ENCODE measurements at places on chromosomes 16 and 17.

GRCh38 chr17:60656499-60656898 lies 21.2 kb upstream of the BCAS3 start:
- DNase-seq = no peak

GRCh38 chr17:76263896-76264295 lies 1.3 kb upstream of the UBALD2 start:
- no peak for DNase-seq

GRCh38 chr17:2828397-2829038 lies 32.3 kb downstream of the RAP1GAP2 start:
- no peak for DNase-seq

GRCh38 chr17:46991617-46992016 lies 12.6 kb upstream of the RPRML start:
- no peak for DNase-seq

GRCh38 chr16:73383195-73383987 lies 335.5 kb upstream of the ZFHX3 start:
- no peak for DNase-seq

- no peak for DNase-seq
These were observed 623 bp downstream of the MBTPS1 start for GRCh38 chr16:84115919-84116719.

DNA sequence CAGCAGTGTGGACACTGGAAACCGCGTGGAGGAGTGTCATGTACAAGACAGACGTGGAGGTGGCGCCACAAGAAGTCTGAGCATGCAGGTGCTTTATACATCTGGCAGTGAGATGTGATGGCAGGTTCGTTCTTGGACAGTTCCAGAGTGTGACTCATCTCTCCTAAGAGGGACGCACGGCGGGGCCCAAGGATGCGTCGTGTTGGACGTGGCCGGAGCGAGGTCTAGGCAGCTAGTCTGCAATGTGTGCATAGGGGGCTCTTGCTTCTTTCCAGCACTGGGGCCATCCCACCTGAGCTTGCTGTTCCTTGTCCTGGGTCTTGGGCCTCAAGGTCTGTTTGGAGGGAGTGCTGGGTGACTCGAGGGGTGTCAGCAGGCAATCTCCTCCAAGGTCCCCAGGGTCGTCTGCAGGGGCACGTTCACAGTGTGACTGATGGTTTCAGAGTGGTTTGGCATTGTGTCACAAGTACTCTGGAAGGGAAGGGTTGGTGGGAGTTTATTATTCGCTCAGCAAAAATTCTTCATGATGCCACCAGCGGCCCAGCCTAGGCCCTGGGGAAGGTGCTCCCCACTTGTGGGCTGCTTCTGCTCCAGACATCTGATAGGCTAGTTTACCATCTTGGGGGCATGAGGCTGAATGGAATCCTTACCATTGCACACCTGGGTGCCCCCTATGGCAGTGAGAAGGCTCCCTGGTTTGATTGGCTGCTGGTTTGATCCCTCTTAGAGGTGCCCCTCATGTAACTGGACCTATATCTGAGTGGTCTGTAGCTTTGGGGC lies 22.1 kb downstream of the SPACA3 start:
- DNase-seq = no peak

GRCh38 chr17:58611331-58611730 lies 80.5 kb downstream of the TEX14 start:
- no peak for DNase-seq

DNA sequence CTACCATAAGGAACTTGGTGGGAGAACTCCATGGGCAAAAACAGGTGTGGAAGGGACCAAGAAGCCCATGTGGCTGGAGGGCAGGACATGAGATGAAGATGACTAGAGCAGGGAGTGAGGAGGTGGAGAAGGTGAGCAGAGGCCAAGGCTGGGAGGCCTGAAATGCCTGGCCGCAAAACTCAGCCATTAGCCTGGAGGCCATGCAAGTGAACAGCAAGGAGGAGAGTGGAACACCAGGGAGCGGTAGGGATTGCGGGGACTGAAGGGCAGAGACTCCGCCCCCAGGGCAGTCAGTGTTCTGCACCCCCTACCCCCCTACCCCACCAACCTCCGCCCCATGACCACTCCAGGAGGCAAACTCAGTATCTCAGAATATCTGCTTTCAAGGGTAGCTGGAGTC lies 17.0 kb downstream of the BCL7C start:
- no peak for DNase-seq

- no peak for DNase-seq
These were observed 168.5 kb downstream of the KATNIP start for GRCh38 chr16:27718201-27719105.

DNA sequence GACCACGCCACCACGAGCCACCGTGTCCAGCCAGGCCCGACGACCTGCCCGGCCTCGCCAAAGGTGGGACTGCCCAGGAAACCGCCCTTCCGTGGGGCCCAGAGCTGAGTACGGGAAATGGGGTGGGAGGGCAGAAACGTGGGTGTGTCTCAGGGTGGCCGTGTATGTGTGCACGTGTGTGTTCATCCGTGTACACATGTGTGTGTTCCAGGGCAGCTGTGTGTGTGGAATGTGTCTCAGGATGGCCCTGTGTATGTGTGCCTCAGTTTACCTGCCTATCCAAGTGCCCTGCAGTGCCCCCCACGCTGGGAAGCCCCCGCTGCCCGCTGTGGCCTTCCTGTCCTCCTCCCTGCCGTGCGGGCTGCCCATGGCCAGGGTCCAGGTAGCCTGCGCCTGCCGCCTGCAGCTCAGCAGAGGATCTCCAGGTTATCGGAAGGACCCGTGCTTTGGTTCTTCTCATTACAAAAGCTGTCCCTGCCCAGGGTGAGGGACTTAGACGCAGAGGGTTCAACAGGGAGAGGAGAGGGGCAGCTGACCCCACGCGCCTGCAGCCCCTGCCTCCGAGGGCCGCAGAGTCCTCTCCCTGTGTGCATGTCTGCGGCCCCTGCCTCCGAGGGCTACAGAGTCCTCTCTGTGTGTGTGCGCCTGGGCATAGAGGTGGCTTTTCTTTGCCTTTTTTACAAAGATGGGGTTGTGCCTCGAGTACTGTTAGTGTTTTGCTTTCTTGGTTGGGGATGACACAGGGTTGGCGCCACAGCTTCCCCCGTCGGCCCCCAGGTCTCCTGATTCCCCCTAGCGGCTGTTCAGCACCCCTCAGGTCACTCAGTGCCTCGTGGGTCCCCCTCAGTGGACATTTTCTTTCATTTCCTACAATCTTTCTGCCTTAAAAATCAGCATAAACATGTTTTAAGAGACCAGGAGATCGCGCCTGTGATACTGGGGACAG lies 23.6 kb downstream of the ZNF469 start:
- no peak for DNase-seq

DNA sequence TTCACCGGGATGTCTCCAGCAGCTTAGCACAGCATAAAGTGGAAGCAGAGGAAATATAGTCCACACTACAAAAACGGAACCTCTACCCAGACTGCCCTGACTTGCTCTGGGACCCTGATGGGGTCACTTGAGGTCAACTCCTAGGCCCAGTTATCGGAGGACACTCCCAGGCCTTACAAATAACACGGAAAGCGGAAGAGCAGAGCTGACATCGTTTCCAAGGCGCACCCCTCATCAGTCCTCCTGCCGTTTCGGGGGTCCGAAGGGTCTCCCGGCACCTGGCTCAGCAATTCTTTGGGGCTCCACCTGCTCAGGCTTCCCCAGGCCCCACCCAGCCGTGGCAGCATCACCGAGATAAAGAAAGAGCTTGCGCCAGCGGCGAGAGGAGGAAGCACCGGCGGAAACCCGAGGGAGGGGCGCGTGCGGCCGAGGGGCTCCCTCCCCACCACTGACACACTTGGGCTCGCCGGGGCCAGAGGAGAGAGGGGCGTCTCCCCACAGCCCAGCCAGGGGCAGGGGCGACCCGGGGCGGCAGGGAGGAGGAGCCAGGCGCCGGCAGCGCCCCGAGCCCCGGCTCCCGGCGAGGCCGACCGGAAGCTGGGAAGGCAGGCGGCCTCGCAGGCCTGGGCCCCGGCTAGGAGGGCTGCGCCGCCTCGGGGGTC lies 727 bp downstream of the CORO7 start:
- DNase-seq = no peak

DNA sequence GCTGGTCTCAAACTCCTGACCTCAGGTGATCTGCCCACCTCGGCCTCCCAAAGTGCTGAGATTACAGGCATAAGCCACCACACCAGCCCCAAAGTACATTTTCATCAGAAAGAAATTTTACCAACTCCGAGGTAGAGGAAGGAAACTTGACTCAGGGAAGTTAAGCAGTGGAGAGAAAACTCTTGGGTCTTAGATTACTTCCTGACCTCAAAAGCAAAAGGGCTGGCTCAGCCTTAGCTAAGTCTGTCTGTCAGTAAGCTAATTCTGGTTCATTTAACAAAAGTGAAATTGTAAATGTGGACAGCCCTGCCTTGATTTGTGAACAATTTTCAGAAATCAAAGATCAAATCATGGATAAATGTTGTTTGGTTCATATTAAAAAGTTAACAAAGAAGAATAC lies 30.6 kb downstream of the MAP2K6 start:
- DNase-seq = no peak

GRCh38 chr17:36937959-36938565 lies 787 bp downstream of the LHX1 start:
- no peak for DNase-seq

DNA sequence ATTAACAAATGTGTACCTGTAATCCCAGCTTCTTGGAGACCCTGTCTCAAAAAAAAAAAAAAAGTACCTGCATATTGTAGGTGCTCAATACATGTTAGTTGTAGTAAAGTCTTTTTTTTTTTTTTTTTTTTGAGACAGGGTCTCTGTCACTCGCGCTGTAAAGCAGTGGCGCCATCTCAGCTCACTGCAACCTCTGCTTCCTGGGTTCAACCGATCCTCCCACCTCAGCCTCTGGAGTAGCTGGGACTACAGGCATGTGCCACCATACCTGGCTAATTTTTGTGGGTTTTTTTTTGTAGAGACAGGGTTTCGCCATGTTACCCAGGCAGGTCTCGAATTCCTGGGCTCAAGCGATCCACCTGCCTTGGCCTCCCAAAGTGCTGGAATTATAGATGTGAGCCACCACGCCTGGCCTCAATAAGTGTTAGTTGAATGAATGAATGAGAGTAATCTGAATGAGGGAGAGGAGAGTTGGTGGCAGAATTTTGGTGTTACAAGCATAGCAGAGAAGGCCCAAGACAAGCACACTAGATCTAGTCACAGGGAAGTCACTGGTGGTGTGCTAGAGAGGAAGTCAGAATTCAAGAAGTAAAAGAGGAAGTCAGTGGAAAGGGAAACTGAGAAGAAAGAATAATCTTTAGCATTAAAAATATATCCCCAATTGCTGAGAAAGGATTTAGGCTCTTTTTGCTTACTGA lies 9.4 kb upstream of the MYL4 start:
- no peak for DNase-seq

DNA sequence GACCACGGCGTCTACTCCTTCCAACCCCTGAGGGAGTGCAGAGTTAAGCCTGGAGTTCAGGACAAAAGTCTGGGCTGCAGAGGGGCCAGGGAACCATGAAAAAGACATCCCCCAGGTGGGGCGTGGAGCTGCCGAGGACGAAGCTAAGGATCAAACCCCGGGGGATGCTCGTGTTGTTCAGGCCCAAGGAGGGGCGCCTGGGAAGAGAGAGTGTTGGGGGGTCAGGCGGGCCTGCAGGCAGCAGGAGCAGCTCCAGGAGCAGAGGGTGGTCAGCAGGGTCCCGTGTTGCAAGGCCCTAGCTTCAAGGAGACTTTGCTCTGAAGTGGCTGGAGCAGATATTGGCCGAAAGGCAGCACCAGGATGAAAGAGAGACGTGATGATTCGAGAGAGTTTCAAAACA lies 26.7 kb downstream of the NECAB2 start:
- DNase-seq = no peak

GRCh38 chr16:9463461-9463860 lies 372.0 kb downstream of the HAPSTR1 start:
- DNase-seq = no peak

- DNase-seq = no peak
These were observed 1.3 kb downstream of the TIMP2 start for GRCh38 chr17:78923660-78924453.

DNA sequence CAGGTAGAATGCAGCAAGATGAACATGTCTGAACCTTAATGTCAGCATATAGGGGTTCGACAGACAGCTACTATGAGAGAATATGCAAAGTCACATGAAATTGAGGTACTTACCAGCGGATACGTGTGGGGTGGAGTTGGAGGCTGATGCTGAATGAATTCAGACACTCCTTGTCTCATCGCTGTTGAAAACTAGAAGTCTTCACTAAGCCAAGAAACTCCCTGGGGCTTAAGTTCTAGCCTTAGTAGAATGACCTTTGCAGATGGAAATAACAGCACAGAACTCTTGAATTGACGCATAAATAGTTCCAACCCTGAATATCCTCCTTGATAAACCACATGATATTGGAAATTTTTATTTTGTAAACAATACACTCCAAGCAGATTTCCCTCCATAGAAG lies 32.9 kb upstream of the MYOCD start:
- no peak for DNase-seq

- DNase-seq = no peak
These were observed 128.1 kb upstream of the IRX3 start for GRCh38 chr16:54414671-54415070.

- no peak for DNase-seq
These were observed 51.8 kb upstream of the IL34 start for GRCh38 chr16:70594569-70594968.

DNA sequence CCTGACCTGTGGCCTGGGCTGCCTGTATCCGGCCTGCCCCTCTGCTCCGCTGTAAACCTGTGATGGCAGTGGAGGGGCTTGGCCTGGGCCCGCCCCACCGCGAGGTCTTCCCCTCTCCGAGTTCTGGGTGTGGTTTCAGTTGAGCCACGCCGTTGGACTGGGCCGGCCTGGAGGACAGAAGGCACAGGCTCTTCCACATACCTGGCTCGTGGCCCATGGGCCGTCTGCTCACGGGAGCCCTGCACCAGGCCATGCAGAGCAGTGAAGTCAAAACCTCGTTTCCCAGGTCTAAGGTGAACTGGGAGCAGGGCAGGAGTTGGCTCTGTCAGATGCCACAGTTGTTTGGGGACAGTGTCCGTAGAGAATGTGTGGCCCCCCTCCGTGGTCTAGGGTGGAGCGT lies 5.6 kb upstream of the RNPS1 start:
- no peak for DNase-seq

- DNase-seq = no peak
These were observed 63.5 kb upstream of the MED9 start for GRCh38 chr17:17413215-17413792.
